ENCODE measurements at places on chromosomes 3 and 15.
A peak's percentile ranks its signal among the peaks of the same experiment; 100 is the strongest.

DNA sequence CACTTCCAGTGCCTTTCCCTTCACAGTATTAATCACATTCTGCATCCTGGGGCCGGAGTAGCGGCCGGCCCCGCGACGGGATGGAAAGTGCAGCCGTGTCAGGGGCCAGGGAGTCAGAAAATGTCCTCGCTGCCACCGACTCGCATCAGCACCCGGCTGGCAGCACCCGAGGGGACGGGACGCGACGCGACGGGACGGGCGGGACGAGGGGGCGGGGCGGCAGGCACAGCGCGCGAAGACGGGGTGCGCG lies 353 bp downstream of the ATG3 start:
- DNase-seq = no peak

DNA sequence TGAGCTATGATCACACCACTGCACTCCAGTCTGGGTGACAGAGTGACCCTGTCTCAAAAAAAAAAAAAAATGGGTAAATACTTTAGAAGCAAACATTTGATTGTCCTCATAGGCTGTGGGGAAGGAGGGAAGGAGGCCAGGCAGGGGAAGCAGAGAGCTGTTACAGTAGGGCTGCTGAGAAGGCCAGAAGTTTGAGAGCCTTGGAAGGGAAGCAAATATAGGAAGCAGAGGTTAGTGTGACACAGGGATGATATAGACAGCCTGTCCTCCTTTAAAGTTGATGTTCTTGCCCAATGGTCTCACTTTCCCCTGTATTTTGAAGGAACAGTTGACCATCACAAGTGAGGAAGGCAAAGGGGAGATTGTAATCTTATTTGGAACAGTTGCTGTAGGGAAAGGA lies 5.3 kb upstream of the ALPK3 start:
- no peak for DNase-seq

- DNase-seq = no peak
Measured at GRCh38 chr15:75025548-75026260, 2.3 kb downstream of the PPCDC start.

GRCh38 chr15:39508536-39508935 lies 72.3 kb upstream of the THBS1 start:
- DNase-seq = no peak

DNA sequence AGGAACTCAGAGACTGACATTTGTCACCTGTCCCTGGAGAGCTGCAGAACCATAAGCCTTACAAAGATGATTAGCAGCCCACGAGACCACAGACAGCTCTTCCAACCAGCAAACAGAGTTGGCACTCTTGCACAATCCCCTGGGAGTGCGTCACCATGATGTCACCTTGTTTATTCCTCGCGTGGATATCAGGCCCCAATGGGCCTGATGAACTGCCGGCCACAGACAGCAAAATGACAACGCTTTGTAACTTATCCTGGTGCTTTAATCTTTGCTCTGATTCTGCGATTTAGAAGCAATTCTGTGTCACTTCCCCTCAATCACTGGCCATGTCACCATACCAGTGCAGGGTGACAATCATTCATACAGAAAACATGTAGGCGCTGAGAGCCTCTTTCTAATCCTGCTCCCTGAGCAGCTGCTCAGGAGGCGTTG lies 89.2 kb downstream of the TAMM41 start:
- DNase-seq = no peak

- DNase-seq = no peak
Measured at GRCh38 chr3:66082679-66083078, 44.0 kb upstream of the MAGI1 start.

GRCh38 chr3:26106228-26106627 lies 316.3 kb downstream of the OXSM start:
- DNase-seq = no peak

GRCh38 chr3:61081554-61081953 lies 169.7 kb downstream of the FHIT start:
- no peak for DNase-seq

DNA sequence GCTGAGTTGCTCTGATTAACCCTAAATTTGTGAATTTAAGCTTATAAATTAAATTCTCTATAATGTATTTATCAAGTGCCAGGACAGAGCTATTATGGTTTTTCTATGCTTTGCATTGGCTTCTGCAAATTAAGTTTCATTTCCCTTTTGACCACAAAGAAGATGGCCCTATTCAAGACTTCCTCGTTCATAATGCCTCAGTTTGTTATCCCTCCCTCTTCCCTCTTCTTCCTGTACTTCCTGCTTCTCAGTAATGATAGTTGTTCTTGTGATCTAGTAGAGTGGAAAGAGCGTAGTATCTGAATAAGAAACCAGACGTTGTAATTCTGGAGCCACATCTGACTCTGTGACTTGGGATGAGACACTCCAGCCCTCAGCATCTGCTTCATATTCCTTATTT lies 118.7 kb downstream of the CACNA1D start:
- no peak for DNase-seq

DNA sequence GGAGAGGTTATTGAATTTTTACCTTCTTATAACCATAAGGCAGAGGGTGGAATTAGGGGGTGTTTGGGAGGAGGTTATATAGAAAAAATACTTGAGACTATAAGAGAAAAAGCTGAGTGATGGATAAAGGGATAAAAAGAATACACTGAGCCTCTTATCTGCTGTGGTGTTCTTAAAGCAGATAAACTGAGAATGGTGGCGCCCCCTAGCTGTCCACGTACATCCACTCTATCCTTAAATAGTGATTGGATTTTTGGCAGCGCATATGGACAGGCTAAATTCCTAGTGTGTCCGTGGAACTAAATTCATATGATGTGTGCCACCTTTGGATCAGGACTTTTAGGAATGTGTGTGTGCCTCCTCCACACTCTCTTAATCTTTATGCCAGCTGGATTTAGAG lies 121.1 kb downstream of the OXSM start:
- DNase-seq = peak; percentile 19

GRCh38 chr15:82914396-82914795 lies 38.1 kb downstream of the HOMER2 start:
- no peak for DNase-seq

- DNase-seq = no peak
Measured at GRCh38 chr3:14561051-14561960, 21.2 kb upstream of the GRIP2 start.

DNA sequence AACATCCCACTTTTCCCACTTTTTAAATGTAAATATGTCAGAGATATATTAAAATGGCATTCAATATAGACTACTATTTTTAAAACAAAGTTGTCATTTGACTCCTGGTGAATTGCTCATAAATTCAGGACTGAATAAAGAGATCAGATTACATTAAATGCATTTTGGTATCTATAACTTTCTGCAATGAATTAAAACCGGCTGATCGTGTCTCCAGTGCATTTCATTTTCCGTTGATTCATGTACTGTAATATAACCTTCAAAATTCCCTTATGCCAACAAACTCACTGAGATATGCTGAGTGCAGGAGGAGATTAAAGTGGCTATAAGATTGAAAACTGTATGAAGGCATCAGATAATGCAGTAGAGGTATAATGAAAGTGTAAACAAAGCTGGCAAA lies 361.1 kb upstream of the CDIN1 start:
- DNase-seq = no peak

GRCh38 chr15:89356634-89357298 lies 22.1 kb upstream of the POLG start:
- DNase-seq = no peak

DNA sequence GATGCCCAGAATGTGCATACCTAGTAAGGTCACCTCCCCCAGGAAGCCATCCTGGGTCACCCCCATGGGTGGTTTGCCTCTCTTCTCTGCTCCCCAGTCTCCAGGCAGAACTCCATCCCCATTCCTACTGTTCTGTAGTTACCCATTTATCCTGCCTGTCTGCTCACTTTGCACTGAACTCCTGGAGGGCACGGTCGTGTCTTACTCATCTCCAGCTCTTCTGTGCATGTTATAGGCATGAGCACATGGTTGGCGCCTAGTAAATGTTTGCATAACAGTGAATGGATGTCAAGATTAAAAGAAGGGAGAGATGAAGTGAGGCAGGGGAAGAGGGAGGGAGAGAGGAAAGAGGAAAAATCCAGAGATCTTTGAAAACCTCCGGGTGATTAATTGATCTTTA lies 208.4 kb upstream of the TRIM42 start:
- DNase-seq = no peak

DNA sequence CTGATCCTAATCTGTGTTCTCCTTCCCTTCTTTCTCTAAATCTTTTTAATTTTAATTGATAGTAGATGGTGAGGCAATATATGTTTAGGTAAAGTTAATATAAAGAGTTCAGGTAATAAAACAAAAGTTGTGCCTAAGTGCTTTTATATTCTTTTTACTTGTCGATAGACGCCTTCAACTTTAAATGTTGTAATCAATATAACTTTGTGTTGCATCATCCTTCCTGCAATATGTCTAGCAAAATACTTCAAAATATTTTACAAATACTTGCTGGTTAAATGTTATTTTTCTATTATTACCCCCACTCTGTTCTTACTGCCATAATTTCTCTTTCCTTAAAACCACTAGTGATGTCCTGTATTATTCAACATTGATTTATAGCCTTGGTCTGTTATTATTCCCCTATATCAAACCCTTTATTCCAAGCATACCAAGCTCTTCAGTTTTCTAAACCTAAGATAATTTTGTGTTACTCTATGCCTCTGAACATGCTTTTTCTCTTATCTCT lies 92.4 kb downstream of the NAALADL2 start:
- DNase-seq = no peak

DNA sequence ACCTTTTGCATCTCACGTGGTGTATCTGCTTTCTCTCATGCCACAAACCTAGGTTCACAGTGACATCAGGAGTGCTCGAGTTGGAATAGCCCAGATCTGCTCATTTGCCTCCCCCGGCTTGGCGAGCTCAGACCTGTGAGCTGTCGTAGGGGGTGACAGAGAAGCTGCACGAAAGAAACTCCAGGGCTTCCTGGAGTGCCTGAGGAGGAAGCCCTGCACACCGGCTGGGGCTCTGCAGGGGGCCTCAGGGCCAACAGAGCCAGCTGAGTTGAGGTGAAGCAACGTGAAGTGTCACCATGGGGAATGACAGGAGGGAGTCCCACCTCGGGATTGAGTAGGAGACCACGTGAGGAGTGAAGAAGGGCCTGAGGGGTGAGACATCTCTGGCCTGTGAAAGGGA lies 62.5 kb downstream of the RPN1 start:
- no peak for DNase-seq

DNA sequence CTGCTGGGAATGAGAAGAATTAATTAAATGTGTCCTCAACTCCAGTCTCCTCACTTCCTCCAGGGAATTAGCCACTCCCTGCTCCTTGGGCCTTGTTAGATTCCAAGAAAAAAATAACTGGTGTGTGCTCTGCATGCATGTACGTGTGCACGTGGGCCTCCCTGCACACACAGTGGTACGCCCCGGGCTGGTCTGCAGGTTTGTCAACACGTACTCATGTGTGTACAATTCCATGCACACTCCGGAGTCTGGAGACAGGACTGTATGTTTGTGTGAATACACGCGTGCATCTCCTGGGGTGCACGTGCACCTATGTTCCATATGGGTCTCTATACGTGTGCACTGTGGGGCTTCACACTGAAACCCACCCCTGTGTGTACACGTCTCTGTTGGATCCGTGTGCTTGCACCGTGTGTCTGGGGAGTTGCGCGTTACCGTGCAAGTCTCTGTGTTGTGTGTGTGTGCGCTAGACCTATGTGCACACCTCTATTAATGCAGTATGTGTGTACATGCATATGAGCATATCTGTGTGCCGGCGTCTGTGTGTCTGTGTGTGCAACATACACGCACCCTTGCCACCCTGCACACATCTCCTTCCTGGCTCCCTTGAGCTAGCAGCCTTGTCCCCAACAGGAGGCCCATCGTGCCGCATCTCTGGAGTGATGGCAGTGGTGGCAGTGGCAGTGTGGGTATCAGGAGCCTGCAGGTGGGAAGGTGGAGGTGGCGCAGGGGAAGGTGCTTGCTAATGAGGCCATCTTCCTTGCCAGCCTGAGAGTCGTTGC lies 210.1 kb downstream of the TBC1D2B start:
- no peak for DNase-seq

DNA sequence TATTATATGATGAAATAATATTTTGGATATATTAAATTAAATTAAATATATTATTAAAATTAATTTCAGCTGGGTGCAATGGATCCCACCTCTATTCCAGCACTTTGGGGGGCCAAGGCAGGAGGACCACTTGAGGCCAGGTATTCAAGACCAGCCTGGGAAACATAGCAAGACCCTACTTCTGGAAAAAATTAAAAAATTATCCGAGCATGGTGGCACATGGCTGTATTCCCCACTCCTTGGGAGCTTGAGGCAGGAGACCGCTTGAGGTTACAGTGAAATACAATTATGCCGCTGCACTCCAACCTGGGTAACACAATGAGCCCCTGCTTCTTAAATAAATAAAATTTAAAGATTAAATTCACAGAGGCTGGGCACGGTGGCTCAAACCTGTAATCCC lies 61.4 kb downstream of the SH3BP5 start:
- DNase-seq = no peak

DNA sequence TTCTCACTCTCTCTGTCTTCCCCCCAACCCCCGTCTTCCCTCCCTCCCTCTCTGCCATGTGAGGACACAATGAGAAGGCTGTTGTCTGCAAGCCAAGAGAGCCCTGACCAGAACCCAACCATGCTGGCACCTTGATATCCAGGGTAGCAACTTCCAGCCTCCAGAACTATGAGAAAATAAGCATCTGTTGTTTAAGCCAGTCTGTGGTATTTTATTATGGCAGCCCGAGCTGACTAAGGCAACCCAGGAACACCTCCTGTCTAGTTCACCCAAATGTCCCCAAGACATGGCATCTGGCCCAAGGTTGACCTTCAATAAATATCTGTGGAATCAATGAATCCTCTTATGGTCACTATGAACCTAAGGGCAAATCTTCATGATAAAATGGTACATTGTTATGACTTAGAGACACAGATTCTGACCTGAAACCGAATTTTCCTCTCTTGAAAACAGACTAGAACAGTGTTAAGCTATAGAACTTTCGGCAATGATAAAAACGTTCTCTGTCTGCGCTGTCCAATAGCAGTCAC lies 26.5 kb downstream of the RFTN1 start:
- DNase-seq = no peak

- DNase-seq = no peak
Measured at GRCh38 chr3:115626721-115627120, 3.4 kb downstream of the GAP43 start.
